ENCODE measurements at places on chromosomes 6 and 20.

GRCh38 chr6:131070061-131070460, 7.0 kb upstream of the EPB41L2 start:
- DNase-seq: no peak

- DNase-seq: no peak
These were observed 80.9 kb upstream of the AFDN start for GRCh38 chr6:167745670-167746389.

GRCh38 chr20:34986311-34987287, 30.9 kb downstream of the MYH7B start:
- no peak for DNase-seq

- DNase-seq: peak; percentile 62
These were observed 24.4 kb downstream of the CNBD2 start for GRCh38 chr20:35992713-35993335.

- no peak for DNase-seq
These were observed 51.4 kb upstream of the NUP153 start for GRCh38 chr6:17758119-17758518.

- DNase-seq: no peak
These were observed 108.1 kb downstream of the CEBPB start for GRCh38 chr20:50298554-50299324.

DNA sequence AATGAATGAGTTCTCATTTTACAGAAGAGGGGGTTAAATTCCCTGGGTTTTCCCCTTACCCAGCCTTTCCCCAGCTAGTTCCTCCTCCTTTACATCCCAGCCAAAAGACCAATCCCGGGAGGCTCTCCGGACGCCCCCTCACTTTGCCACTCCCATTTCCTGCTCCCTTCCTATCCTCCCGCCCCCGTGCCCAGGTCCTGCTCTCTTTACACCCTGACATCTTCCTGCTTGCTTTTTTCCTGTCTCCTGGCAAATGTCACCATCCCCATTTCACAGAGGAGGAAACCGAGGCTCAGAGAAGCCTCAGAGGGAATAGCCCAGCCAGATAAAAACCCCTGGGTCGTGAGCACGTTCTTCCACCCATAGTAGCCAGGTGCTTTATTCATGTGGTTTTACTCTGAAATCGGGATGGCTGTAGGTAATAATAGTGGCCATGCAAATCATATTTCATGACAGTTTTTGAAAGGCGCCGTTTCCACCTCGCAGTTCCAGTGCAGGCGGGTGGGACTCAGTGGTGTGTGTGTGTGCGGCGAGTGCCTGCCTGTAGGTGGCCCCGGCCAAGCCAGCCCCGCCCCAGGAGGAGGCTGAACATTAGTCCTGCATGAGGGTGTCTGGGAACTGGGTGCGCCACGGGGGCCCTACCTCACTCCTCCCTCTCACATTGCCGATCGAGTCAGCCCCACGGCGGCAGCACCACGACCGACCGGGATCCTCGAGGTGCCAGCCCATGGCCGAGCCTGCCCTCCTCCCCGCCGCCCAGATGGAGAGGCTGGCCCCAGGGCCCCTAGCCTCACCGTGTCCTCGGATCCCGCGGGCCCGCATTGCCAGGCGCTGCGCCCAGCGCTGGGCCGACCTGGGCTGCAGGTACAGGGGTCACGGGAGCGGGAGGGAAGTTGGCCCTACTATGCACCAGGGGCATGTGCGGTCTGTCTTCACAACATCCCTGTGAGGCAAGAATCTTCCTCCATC, at the start of gene ARHGAP40:
Gene ARHGAP40, plus strand, starts transcription at position 594 of the 969 bp plus-strand sequence.
- DNase-seq: no peak

GRCh38 chr6:71083308-71083820, 126.5 kb upstream of the B3GAT2 start:
- DNase-seq: no peak

GRCh38 chr6:136922685-136923006, 545 bp downstream of the SLC35D3 start:
- DNase-seq: no peak

- DNase-seq: no peak
These were observed 338 bp downstream of the SRXN1 start for GRCh38 chr20:652615-653109.

DNA sequence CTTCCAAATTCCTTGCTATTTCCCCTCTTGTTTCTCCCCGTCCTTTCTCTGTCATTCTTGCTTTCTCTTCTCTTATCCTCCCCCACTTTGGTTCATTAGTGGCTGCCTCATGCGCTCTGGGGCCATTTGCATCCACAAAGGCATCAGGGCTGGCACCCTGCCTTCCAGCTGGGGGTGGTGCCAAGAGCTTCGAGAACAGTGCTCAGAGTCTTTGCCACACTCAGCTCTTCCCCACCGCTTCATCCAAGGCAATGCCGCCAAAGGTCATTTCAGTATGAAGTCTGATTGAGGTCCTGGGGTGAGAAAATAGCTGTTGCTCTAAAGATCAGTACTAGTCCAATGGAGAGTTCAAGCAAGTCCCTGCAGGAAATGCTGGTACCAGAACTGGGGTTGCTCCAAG, 22.7 kb downstream of the OLIG3 start:
- DNase-seq: no peak

- no peak for DNase-seq
These were observed 9.0 kb downstream of the PAK5 start for GRCh38 chr20:9829835-9830234.

GRCh38 chr20:43387737-43388136, 70.0 kb upstream of the SRSF6 start:
- DNase-seq: no peak

DNA sequence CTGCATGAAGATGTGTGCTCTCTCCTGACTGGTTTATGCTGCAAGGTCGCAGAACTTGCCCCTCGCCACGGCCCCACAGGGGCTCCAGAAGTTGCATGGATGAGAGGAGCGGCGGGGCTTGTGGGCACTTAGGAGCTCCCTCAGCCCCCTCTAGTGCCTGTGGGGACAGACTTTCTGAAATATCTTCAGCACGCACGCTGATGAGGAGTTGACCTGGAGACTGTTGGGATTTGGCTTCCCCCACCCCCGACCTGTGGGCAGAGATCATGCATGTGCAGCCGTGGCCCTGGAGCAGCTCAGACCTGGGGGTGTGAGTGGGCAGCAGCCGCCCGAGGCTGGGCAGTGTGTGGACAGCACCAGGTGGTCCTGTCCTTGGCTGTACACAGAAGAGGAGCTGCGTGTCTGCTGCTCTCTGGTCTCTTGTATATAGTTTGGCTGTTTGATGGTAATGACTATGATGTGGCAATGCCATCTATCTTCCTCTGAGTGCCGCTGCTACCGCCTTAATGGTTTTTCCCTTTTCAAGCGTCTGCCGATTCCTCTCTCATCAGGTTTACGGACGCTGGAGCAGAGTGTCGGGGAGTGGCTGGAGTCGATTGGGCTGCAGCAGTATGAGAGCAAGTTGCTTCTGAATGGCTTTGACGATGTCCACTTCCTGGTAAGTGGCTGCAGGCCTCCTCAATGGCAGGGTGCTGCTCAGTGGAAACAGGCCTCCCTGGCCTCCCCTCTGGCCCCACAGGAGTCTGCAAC, 81.4 kb downstream of the TCP11 start:
- DNase-seq: no peak

DNA sequence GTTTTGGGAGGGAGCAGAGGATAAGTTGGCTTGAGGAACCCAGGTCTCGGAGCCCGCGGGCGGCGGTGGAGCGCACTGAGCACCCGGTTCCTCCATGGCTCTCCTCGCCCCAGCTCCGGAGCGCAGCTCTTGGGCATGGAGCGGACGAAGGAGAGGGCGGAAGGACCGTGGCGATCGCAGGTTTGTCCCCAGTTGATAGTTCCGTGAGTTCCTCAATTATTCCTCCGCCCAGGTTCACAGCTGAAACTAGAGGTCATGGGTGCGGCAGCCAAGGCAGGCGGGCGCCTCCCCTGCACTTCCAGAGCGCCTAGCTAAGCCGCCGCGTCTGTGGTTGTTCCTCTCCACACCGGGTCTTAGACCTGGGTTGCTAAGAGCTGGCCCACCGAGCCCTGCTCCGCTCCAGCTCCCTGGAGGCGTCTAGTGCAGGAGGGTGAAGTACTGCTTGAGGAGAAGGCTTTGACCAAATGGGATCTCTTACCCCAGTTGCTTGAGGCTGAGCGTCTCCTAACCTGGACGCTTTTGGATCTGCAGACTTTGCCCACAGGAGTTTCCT, at the start of gene HTR1B:
Gene HTR1B, minus strand, starts transcription at position 184 of the 553 bp plus-strand sequence. Its CDS starts 88 bp downstream, at position 96.
- no peak for DNase-seq

DNA sequence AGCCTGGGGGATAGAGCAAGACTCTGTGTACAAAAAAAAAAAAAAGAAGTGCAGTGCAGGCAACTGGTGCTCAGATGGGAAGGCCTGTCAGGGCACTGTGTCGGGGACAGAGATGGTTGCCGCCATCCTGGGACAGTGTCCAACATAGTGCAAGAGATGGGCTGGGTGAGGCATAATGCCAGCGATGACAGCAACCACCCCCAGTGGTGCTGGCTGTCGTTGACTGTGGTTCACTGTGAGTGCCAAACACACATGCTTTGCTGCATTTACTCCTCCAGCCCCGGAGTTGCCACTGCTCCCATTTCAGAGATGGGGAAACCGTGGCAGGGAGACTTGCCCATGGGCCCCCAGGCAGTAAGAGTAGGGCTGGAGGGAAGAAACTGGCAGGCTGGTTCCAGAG, 5.2 kb upstream of the C20orf203 start:
- no peak for DNase-seq

GRCh38 chr6:135750081-135750480, 101.4 kb upstream of the PDE7B start:
- DNase-seq: no peak

- no peak for DNase-seq
These were observed 41.6 kb downstream of the C6orf15 start for GRCh38 chr6:31070711-31071197.

All from naive B cell (primary cell).